ENCODE measurements at places on chromosomes 11 and 22.
A peak's percentile ranks its signal among the peaks of the same experiment; 100 is the strongest.

- DNase-seq, result peak; percentile 71
These were observed 39.6 kb downstream of the CSNK2A3 start for GRCh38 chr11:11313426-11313825.

DNA sequence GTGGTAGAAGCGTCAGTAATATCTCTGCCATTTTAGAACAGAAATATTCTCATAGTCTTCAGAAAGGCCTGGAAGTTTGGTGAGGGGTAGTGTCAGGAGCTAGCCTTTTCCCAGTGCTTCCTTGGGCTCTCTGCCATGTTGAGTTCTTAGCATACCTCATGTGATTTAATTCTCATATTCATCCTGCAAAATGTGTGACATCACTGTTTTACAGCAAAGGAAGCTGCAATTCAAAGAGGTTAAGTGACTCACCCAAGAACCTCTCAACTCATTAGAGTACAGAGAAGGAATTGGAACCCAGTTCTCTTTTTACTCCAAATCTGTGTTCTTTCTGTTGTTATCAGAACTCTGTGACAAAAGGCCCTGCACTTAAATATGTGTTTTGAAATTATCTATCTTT lies 72.1 kb downstream of the RNF169 start:
- peak; percentile 24 for DNase-seq

DNA sequence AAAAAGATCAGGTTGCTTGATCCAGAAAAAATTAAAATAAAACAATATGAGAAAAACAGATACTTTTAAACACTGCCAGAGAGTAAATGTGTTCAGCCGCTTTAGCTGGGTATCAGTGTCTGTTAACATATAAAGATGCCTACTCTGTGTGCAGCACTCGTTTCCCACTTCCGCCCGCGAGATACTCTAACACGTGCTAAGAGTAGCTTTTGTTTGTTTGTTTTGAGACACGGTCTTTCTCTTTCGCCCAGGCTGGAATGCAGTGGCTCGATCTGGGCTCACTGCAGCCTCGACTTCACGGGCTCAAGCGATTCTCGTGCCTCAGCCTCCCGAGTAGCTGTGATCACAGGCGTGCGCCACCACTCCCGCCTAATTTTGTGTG lies 531 bp upstream of the MEN1 start:
- DNase-seq, result no peak

DNA sequence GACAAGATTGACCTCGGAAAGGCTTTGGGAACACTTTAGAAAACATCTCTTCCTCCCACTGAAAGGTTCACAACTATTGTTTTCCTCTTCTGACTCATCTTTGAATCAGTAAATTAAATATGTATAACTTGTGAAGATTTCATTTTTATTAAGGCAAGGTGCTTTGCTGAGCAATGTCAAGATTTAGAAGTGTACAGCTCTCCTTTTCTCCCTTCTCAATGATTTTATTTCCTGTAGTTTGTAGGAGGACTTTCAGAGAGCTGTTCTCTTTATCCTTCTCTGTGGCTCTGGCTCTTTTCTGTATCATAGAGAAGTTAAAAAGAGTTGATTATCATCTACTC lies 594.2 kb downstream of the METTL15 start:
- DNase-seq, result no peak

- no peak for DNase-seq
These were observed 96.9 kb downstream of the MORC2 start for GRCh38 chr22:30871391-30872284.

DNA sequence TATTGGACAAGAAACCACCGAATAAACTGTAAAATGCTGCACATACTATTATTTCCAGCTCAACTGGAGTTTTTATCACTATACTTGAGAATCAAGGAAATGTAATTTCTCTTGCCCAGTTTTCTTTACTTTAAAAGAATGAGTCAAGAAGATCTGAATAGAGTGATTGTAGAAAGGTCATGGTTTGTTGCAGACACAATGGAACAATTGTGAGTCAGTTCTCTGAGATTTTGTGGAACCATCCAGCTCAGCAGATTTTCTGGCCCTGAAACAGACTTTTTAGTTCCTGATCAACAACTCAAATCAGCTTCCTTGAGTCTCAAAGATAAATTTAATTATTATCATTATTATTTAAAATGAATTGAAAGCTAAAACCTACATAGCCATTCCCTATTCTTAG lies 1.3 kb downstream of the TCN1 start:
- DNase-seq, result no peak

DNA sequence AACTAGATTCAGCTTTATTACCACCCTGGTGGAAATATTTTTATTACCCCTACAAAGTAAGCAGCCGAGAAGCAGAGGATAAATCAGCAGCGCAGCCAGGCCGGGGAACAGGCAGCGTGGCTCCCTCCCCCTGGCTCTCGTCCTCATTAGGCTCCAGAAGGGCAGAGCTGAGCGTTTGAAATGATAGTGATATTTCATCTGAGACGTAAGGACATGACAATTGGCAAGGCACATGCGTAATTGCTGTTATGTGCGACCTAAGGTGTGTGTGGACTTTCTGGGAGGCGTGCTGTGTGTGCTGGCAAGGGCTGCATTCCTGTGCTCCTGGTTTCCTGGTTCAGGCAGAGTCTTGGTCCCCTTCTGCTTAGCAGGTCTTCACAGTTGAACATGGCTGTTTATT lies 247.8 kb downstream of the TBC1D22A start:
- DNase-seq, result no peak

All from H4 (cell line).